ENCODE measurements at places on chromosomes 6 and 20.

GRCh38 chr6:75308250-75308988, 23.8 kb upstream of the TMEM30A start:
- no peak for DNase-seq

GRCh38 chr20:62790075-62790474, 6.2 kb upstream of the MRGBP start:
- DNase-seq, result no peak

DNA sequence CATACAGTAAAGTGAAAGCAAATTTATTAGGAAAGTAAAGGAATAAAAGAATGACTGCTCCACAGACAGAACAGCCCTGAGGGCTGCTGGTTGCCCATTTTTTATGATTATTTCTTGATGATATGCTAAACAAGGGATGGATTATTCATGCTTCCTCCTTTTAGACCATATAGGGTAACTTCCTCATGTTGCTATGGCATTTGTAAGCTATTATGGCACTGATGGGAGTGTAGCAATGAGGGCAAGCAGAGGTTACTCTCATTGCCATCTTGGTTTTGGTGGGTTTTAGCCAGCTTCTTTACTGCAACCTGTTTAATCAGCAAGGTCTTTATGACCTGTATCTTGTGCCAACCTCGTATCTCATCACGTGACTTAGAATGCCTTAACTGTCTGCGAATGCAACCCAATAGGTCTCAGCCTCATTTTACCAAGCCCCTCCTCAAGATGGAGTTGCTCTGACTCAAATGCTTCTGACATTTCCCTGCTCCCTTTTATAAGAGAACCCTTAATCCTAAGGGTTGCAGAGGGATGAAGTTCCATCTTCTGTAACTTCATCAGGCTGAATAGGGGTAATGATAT, 280.1 kb upstream of the RGS17 start:
- DNase-seq, result no peak

DNA sequence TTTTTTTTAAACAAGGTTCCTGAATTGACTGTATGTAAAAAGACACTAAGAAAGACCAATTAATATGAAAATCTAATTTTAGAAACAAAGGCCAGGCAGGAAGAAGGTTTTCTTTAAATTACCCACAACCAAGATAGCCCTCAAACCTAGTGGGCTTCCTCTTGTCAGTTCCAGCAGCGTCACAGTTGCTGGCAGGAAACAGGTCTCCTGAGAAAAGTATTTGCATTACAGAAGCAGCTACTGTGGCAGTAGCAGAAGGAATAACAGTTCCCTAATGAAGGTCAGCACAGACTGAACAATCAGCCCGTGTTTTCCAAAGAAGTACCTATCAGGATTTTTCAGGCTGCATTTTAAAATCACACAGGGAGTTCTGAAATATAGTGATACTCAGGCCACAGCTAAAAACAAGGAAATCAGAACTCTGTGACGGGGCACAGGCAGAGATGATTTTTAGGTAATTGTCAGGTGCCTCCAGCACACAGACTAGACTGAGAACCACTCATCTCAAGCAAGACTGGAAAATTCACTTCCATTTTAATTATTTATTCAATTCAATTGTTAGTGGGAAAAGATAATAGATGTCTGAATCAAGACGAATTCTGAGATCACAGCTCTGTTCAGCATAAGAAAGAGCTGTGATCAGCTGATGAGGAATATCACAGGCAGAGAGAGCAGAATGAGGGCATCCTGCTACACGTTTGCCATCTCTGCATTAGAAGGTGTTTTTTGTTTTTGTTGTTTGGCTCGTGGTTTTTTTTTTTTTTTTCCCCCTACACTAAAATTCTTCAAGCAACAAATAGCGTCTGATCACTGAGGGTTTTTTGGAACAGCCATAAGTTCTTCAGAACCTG, 230.5 kb upstream of the KHDRBS2 start:
- DNase-seq, result no peak

DNA sequence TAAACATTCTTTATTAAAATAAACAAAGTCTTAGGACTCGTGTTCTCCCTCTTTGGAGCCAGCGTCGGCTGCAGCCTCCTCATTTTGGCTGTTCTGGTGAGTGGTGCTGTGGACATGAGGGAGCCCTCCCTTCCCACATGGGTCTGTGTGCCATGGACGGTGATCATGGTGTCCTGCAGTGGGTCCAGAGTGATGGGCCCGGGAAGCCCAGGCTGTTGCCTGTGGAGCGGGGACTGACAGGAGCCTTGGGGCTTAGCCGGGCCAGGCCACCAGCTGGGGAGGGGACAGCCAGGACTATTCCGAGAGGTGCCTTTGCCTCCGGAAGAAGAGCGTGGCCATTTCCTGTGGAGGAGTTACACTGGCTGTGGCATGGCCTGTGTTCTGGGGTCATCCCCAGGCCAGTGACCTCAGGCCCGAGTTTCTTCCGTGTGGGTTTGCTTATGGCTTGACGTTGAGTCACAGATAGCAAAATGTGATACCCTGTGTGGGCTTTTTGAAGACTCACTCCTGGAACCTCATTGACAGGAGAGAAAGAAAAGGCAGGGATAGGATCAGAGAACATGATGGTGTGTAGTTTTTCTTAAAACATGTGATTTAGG, 153.4 kb downstream of the DTNBP1 start:
- DNase-seq, result no peak

DNA sequence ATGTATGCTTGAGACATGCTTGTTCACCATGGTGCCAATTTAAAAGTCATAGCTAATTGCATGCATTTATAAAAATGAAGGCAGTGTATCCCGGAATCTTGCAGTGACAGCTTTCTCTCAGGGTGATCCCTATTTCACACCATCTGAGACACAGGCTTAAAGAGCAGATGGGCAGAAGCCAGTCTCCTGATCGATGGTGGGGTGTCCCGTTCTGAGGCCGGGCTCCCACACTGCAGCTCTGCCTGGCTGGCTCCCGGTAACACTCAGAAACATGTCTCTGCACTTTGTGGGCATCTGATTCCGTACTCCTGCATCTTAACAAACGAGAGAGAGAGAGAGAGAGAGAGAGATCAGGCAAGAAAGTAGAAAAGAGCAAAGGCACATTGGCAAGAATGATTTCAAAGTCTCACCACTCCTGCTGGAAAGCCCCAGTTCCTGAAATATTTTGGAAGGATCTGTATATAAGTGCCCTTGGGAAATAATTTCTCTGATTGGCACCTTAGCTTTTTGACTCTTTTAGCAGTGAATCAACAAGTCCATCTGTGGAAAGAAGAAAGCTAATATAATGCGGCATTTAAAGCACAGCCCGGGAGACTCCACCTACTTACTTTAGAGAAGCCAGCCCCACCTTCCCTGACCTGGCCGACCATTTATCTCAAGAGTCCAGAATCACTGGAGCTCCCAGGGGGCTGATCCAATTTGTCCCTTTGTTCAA, 36.8 kb upstream of the EXOC2 start:
- no peak for DNase-seq

- DNase-seq, result no peak
These were observed 90.7 kb downstream of the COL21A1 start for GRCh38 chr6:56156643-56157042.

- no peak for DNase-seq
These were observed 95.5 kb downstream of the SULF2 start for GRCh38 chr20:47689731-47690130.

DNA sequence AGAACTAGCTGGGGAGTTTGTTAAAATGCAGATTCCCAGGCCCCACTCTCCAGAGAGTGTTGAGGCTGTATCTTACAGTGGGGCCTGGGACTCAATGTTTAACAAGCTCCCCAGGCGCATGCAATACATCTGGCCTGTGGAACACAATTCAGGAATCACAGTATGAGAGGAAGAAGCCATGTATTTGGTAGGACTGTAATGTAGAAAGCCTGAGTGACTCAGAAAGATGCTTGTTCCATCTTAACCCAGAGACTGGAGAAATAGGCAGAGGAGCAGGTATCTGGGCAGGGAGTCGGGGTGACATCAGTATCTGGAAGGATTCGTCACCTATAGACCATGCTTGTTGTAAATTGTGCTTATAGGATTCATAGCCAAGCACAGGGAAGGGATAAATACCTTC, 90.5 kb downstream of the UNC5CL start:
- no peak for DNase-seq

DNA sequence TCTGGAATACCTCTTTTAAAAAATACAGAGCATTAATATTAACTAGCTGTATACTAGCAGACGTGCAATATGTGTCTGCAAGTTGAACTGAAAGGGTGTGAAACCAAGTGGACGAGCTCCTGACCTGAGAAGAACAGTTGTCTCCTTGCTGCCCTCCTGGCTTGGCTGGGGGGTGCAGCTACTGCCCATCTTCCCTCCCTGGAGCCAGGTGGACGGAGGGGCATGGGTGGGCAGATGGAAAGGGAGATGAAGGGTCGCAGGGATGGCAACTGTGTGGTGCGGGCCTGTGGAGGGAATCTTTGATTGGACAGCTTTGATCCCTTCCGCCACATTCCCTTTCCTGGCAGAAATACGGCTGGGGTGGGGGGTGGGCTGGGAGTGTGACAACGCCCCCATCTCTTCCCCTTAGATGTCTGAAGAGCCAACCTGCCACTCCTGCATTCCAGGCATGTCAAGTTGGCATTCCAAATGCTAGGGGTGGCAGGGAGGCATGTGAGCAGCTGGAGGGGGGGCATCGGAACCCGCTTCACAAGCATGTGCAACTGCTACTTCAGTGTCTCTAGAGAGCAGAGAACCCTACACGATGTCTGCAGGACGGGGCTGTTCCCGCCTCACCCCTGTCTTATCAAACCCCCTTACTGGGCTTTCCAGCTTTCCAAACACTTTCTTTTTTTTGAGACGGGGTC, 37.3 kb downstream of the SRSF3 start:
- no peak for DNase-seq

- no peak for DNase-seq
These were observed 163.9 kb downstream of the IBTK start for GRCh38 chr6:82083646-82084045.

DNA sequence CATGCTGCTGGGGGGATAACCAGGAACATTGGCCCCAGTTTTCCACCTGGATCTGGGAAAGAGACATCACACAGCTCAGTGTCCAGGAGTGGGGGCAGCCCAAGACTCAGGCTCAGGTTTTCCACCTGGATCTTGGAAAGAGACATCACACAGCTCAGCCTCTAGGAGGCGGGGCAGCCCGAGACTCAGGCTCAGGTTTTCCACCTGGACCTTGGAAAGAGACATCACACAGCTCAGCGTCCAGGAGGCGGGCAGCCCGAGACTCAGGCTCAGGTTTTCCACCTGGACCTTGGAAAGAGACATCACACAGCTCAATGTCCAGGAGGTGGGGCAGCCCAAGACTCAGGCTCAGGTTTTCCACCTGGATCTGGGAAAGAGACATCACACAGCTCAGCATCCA, 361.6 kb downstream of the THBS2 start:
- DNase-seq, result no peak

GRCh38 chr6:21354805-21355238, 238.7 kb upstream of the SOX4 start:
- DNase-seq, result no peak

DNA sequence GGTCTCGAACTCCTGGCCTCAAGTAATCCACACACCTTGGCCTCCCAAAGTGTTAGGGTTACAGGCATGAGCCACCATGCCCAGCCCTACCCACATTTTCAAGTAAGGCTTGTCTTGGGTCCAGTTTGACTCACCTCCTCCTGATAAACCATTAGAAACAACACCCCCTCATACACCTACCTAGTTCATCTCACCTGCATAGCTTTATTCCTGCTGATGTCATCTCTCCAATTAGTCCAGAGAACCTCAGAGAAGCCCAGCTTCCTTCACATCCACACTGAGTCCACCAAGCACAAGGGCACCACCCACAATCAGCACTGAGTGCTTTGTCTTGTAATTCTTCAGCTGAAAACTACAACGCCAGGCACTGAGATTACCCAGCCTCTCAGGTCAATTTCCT, 35.3 kb downstream of the KIF16B start:
- no peak for DNase-seq

DNA sequence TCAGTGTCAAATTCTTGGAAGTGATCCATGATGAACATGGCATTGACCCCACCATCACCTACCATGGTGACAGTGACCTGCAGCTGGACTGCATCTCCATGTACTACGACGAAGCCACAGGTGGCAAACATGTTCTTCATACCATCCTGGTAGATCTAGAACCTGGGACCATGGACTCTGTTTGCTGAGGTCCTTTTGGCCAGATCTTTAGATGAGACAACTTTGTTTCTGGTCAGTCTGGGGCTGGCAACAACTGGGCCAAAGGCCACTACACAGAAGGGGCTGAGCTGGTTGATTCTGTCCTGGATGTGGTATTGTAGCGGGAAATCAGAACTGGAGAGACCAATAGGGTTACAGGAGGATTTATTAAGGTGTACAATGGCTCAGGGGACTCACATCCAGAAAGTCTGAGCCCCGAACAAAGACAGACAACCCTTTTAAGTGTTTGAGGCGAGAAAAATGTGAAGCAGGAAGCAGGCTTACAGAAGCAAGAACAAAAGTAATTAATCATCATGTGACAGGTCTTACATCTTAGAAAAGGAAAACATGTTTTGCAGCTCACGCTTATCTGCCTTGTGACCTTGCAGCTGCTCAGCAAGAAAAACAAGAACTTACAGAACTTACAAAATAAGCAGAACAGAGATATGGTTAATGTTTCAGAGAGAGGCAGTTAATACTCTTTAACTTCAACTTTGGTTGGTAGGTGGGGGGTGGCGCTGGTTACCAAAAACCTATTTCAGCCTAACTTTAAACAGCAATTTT, 58.8 kb upstream of the MOCS1 start:
- no peak for DNase-seq

GRCh38 chr6:106125925-106126435, 39.8 kb downstream of the PRDM1 start:
- DNase-seq, result peak; percentile 34

DNA sequence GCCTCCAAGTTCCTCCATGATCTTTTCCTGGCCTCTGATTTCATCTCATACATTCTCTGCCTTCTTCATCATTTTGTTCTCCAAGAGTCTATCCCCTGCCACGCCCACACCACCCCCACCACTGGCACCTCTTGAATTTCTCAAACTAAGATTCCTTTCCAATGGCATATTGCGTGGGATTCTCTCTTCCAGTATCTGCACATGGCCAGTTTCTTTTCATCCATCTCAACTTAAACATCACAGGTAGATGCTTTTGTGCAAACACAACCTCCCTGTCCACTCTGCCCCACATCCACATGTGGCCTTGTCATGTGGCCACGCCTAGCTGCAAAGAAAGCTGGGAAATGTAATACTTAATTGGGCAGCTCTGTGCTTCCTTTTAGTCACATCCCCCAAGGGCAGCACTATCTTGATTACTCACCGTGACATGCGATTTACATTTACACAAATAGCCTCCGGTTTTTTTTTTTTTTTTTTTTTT, 33.4 kb upstream of the ZMYND8 start:
- DNase-seq, result no peak

- no peak for DNase-seq
These were observed 24.9 kb upstream of the FKBP1A start for GRCh38 chr20:1417790-1418189.

DNA sequence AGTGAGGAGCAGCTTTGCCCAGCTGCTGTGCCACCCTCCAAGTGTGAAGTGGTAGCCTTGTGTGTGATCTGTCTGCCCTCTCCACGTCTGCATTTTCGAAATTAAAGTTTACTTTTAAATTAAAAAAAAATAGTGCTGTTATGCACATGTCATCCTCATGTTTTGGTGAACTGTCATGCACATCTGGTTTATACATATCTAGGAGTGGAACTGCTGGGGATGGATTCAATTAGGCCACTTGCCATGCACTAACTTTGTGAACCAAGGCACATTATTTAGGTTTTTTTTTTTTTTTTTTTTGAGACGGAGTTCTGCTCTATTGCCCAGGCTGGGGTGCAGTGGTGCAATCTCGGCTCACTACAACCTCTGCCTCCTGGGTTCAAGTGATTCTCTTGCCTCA, 3.6 kb downstream of the GTSF1L start:
- no peak for DNase-seq
